A172 (cell line): ENCODE measurements at places on chromosomes 2 and 18. TPM values are rescaled to one million over a fixed set of nuclear protein-coding genes. Genes with fewer than 3 reads are reported as not detected.

ZNF521 gene
- total RNA-seq, result not detected in 2 replicates

GRCh38 chr2:49687918-49688317 is 533.6 kb upstream of the FSHR start:
- DNase-seq, result no peak

- DNase-seq, result no peak
These were observed 371.9 kb downstream of the RAD51AP2 start for GRCh38 chr2:17146358-17146757.

DNA sequence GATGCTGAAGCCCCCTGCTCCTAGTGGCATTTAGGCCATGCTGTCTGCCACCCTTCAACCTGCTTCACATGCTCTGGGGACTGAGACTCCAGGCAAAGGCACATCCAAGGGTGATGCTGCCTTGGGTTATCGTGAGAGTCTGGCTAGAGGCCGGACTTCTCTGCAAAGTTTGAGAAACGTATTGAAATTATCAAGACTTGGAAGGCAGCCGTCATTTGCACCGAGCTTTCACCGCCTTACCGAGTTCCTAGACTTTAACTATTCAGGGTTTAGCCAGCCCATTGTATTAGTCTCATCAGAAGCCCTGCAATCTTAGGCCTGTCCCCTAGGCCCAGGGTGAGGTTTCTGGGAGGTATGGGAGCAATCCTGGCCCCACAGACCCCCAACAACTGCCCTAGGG is 34.0 kb downstream of the RDH14 start:
- DNase-seq, result no peak
